ENCODE measurements at places on chromosomes 2 and 18. TPM values are rescaled to one million over a fixed set of nuclear protein-coding genes. Genes with fewer than 3 reads are reported as not detected.
A peak's percentile ranks its signal among the peaks of the same experiment; 100 is the strongest.

DNA sequence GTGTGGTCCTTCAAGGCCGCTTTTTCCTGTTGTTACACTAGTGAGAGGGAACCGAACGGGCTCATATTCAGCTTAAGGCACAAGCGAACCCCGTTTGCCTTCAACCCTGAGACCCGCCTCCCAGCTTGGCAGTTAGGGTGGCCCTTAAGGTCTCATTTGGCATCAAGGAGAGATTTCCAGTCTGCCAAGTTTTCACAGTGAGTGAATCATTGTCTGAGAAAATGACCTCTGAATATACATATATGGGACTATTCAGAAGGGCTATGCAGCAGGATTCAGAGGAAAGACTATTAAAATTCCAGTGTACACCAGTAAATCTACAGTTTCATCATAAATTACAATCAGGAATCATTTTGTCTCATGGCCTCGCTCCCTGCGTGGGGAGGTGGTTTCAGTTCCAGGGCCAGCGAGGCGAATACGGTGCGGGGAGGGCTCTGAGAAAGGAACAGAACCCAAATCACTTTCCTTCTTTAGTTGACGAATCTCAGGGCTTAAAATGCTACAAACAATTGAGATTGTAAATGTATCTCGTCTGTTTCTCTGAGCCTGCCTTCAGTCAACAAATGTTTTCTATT, 231.4 kb downstream of the FAM210A start:
- DNase-seq = no peak

GRCh38 chr2:14752295-14752694, 119.8 kb downstream of the LRATD1 start:
- peak; percentile 13 for DNase-seq

DNA sequence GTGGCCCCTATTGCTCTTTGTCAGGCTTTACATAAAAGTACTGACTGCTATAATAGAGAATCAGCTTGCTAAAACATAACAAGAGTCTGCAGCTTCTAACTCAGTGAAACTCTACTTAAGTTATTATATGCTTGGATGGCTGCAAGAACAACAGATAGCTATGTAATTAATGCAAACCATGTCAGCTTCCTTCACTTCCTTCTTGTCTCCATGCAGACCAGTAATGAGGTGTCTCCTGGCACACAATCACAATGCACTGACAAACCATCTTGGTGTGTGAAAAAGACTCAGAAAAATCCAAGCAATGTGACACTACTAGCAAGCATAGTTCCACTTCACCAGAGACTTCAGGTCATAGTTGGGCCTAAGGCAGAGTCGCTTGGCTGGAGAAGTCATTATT, 2068.9 kb upstream of the PIK3C3 start:
- peak; percentile 10 for DNase-seq

GRCh38 chr18:78809845-78810244, 169.8 kb upstream of the SALL3 start:
- DNase-seq = no peak

DNA sequence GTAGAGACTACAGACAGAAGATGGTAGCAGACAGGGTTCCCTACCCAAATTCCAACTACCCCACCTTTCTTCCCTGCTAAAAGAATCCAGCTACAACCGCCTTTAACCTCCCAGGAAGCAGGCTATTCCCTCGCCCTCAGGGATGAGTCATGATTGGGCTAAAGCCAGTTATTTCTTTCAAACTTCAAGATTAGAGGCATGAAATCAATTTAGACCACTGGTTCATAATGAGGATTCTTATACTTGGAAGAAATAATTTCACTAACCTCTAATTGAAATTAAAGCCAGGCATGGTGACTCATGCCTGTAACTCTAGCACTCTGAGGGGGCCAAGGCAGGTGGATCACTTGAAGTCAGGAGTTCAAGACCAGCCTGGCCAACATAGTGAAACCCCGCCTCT, 20.0 kb downstream of the TRIP12 start:
- peak; percentile 91 for DNase-seq

GRCh38 chr2:62897187-62897827, 153.3 kb upstream of the OTX1 start:
- no peak for DNase-seq

Gene ST6GAL2
- not detected for total RNA-seq

Data from M059J (cell line).